Endodermal cell (in vitro differentiated cells): ENCODE measurements at places on chromosomes 5 and 9.
A peak's percentile ranks its signal among the peaks of the same experiment; 100 is the strongest.

DNA sequence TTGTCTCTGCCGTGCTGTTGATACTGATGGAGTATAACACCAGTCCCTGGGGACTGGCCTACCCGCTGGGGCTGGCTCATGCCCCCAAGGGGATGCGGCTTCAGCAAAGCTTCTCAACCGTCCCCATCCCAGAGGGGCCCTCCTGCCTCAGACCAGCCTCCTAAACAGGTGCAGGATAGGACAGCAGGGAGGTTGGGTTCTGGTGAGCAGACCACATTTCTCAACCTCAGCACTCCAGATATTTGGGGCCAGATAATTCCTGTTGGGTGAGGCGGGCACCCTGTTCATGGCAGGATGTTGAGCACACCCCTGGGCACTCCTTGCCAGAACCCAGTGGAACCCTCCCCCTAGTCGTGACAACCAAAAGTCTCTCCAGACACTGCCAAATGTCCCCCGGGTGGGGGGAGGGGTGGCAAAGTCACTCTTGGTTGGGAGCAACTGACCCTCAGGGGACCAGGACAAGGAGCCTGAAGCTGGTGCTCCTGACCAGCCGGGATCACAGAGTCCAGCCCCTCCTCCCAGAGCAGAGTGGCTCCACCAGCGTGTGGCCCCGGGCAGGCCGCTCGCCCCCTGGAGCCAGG, 107.8 kb downstream of the ZNF354C start:
- DNase-seq = no peak

DNA sequence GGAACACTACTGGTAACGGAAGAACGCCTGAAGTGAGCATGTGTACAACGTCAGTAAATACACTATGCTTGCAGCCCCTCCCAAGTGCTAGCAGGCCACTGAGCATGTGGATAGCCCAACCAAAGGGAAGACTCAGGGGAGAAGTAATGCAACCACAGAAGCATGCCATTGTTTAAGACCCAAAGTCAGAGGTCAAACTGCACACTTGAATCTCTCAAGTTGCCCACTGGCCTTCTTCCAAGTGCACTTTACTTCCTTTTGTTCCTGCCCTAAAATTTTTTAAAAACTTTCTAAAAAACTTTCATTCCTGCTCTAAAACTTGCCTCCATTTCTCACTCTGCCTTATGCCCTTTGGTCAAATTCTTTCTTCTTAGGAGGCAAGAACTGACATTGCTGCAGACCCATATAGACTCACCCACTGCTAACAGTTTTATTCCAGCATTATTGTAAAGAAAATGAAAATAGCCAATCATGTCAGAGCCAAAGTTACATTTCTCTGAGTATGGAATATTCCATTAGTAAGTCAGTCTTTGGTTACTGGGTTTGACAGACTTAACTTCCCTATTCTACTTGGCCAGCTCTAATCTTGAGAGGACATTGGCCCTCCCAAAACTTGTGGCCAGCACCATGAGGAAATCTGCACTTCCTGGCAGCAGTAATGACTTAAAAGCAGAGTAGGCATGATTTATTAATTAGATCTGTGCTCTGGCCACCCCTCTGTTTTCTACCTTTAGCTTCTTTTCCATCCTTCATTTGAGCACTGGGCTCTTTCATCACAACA, 76.9 kb downstream of the TSSK1B start:
- DNase-seq = no peak

DNA sequence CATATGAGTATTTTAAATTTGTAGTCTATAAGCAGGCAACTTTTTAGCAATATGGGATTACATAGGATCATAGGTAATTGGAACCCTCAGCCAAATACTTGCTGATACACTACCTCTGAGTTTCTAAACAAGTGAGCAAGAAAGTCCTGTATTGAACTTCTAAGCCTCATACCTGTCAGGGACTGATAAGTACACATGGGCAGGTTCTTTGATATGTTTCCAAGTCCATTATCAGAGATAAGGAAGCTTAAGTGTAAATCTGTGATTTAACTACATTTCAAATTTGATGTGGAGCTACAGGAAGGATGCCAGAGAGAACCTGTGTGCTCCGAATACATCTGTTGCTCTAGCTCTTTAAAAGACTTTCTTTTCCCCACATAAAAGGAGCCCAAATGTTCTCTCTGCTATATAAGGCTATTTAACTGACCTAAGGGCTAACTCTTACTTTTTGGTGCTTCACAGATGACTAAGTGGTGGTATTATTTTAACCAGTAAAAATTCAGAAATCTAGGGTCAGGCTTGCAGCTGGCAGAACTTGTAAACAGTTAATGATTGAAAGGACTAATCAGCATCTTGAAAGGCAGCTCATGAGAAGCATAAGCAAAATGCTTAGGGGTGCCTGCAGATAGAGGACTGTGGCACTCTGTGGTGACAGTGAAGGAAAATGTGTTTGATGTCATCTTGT, 228.6 kb downstream of the NR3C1 start:
- DNase-seq = no peak

DNA sequence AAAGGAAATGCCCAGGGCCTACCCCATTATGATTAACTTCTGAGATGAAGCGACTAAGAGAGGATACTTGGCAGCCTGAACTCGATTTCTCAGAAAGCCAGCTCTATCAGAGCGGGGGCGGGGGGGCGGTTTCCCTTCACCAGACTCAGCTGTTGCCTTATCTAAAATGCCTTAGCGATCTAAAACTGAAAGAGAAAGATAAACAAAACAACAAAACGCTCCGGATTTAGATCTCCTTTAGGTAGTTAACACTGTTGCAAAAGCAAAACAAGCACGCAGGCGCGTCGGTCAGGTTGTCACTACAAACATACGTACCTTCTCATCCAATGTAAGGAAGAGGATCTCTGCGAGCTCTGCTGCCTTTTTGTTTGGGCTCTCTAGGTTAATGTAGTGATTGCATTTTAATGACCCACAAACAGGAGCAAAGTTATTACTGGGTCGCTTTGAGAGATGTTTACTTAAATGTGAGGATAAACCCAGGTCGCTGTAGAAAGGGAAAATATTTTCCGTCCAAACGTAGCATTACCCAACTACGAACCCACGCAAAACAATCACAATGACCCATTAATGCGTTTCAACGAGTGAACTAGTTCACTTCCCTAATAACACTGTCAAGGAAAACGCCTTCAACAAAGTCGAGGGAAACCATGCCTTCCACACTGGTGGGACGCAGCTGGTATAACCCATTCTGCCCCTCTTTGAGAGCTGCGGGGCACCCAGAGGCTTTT, 982 bp downstream of the EPB41L4A start:
- peak; percentile 74 for DNase-seq

DNA sequence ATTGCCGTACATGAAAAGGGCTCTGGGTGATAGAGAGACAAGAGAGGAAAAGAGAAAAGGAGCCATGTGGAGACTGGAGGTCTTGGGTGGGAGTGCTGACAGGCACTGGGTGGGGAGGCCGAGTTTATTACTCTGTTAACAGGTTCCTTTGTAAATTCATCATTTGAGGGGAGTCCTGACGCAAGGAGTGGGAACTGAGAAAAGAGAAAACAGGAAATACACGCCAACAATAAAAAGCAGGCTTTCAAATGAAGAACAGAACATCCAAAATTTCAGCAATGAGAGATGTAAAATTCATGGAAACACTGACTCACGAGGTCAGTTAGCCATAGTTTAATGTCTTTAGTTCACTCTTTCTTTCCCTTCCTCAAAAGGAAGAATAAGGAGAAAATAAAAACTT, 342.8 kb downstream of the TMEM167A start:
- DNase-seq = no peak

DNA sequence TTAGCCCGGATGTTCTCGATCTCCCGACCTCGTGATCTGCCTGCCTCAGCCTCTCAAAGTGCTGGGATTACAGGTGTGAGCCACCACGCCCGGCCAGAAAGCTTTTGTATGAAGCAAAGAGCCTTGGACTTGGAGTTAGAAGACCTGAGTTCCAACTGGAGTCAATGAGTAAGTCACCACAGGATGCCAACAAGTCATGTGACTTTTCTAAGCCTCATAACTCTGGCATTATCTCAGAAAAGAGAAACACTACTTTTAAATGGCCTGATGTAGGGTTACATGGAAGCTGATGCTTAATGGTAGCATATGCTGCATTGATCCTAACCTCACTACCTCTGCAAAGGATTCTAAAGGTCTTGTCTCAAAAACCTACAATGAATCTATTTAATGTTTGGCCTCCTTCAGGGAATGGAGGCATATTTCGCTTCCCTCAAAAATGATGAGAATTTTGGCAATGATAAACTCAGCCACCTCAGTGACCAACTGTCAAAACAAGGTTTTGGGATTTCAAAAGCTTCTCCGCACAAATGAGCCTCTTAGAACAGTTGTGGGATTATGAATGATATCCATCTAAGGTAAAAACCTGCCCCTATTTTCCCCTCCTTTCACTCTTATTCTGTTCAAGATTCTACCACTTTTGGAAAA, 236.8 kb downstream of the ACTL7B start:
- DNase-seq = no peak

- DNase-seq = peak; percentile 62
These were observed 43.8 kb downstream of the ANKRD33B start for GRCh38 chr5:10607666-10608073.
